ENCODE measurements at places on chromosomes 1 and 21. TPM values are rescaled to one million over a fixed set of nuclear protein-coding genes. Genes with fewer than 3 reads are reported as not detected.

Gene SPOCD1
- 10.8 TPM for total RNA-seq

Gene PRRX1
- total RNA-seq = 34.6 TPM

Gene ADAMTS1
- total RNA-seq = 6.4 TPM

Gene CYP4Z1
- total RNA-seq = not detected

Gene FMN2
- total RNA-seq = 2.6 TPM

Gene ITLN2
- total RNA-seq = 0.15 TPM

Gene POU3F1
- total RNA-seq = 0.08 TPM

Gene OR2L3
- not detected for total RNA-seq

Gene FLVCR1
- 11.7 TPM for total RNA-seq

Gene ARHGEF16
- total RNA-seq = not detected

Gene C1orf159
- total RNA-seq = 23.0 TPM

Gene MFAP2
- total RNA-seq = 131 TPM

Gene CCT3
- total RNA-seq = 469 TPM

Gene AZIN2
- 10.0 TPM for total RNA-seq

Gene NOS1AP
- 4.1 TPM for total RNA-seq

Gene SH2D5
- 1.7 TPM for total RNA-seq

Gene LYPD8
- 0.56 TPM for total RNA-seq

Gene ACTN2
- 2.0 TPM for total RNA-seq

Gene S100A7A
- total RNA-seq = not detected
